ENCODE measurements at places on chromosomes 7 and 10.
A peak's percentile ranks its signal among the peaks of the same experiment; 100 is the strongest.

- ATAC-seq: peak; percentile 96
Measured at GRCh38 chr10:93458821-93459257, 23.3 kb downstream of the MYOF start.

GRCh38 chr10:72248468-72249151 lies 25.1 kb upstream of the DDIT4 start:
- ATAC-seq: peak; percentile 81

DNA sequence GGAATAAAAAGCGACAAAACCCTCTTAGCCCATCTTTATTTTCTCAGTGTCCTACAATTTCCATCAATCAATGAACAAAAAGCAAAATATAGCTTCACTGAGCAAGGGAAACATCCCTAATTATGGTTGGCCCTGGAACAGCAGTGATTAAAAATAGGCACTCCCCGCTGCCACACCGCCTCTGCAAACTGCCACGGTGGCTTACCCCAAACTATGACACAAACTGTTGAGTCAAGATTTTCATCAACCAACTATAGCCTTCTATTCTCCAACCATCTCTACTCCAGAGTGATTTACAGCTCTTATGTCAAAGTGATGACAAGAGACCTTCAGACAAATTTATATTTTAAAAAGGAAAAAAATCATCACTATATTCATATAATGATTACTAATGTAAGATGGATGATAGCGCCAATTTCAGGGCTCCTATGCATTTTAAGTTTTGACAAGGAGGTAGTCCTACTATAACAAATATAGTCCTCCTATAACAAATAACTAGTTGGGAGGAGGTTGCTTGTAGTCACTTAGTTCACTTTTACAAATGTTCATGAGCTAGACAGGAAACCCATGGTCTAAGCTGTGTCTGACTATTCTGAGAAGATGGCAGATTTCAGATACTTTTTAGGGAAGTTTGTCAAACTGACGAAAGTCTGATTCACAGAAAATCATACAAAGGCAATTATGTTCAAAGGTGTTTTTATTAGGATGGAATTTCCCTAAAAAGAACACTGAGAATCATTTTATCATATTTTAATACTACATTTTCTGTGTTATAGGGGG lies 26.3 kb downstream of the DENND11 start:
- no peak for ATAC-seq

DNA sequence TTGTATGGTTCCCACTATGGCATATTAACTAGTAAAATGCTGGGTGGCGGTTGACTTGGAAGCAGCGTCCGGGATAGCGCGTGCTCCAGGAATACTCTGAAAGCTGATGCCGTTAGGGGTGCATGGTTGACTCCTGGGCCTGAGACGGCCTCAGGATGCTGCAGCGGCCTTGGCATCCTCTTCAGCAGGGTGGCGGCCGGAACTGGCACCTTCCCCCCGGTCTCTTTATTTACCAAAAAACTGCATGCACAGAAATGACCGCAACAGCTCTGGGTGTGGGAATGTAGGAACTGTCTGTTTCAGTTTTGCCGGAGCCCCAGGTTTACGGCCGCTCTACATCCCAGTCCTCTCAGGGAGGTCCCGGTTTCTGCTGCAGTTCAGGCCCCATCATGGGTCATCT lies 28.8 kb downstream of the PFKP start:
- no peak for ATAC-seq

DNA sequence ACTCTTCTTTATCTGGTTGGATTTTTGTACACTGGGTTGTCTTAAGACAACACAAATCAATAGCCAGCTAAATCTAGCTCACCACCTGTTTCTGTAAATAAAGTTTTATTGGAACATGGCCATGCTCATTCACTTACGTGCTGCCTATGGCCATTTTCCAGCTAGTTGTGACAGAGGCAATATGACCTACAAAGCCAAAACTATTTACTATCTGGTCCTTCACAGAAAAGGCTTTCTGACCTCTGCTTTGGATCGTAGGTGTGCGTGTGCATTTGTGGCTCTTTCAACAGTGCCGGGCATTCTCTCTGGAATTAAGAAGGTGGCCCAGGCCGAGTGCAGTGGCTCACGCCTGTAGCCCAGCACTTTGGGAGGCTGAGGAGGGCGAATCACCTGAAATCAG lies 45.5 kb downstream of the NRAP start:
- ATAC-seq: no peak

DNA sequence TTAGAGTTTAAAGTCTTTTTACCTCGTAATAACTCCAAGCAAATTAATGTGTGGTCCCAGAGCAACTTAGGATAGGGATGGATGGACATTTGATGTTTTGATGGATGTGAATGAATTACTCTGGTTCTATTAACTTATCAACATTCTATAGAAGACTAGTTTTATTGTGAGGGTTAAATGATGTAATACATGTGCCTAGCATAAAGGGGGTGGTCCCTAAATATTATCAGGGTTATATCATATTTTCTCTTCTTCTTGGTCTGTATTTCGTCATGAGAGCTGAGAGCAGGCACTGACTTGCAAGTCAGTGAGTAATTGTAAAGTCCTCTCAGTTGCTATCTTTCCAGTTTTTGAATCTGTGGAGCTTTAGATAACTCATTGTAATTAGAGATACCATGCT lies 219.3 kb downstream of the GATA3 start:
- ATAC-seq: no peak

Measured in gastroesophageal sphincter (tissue), 4 donors.